Glutamatergic neuron (in vitro differentiated cells): ENCODE measurements at places on chromosomes 7 and 10. TPM values are rescaled to one million over a fixed set of nuclear protein-coding genes. Genes with fewer than 3 reads are reported as not detected.

SLC13A1 gene
- not detected for total RNA-seq

EPC1 gene
- 51.0 TPM for total RNA-seq

FAM24A gene
- not detected for total RNA-seq

FBH1 gene
- total RNA-seq, result 65.0 TPM

GDF2 gene
- total RNA-seq, result not detected

NEUROG3 gene
- not detected for total RNA-seq

SLC26A5 gene
- total RNA-seq, result not detected

SPACDR gene
- 1.7 TPM for total RNA-seq

ATP6V0E2 gene
- total RNA-seq, result 67.6 TPM

GRCh38 chr10:8962249-8962648 lies 907.8 kb downstream of the GATA3 start:
- no peak for DNase-seq

GRCh38 chr10:60978287-60979115 lies 34.5 kb upstream of the RHOBTB1 start:
- no peak for DNase-seq

DNA sequence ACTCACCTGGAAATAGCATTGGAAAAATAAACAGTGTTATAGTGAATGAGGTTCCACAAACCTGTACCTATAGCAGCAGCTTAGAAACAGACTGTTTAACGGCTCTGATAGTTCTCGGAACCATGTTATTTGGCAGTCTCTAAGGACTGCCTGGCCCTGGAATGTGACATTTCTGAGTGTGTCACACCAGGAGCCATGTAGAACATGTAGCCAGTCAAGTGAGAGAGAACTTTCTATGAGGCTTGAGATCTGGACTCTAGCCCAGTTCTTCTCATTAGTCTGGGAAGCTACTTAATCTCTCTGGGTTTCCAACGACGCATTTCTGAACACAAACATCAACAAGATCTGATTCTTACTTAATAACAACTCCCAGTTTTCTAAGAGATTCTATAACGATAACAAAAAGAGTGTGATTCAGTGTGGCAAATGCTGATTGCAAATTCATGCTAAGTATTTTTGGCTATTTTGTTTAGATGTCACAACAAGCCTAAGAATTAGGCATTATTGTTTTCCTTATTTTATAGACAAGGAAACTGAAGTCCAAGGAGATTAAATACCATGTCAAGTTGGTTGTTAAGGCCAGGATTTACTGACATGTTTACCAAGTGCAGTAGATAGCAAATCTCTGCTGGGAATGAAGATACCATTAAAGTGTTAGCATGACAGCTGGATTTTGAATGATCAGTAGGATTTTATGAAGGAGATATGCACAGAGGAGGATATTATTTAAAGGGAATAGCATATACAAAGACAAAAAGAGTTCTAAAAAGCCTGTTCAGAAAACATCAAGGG lies 47.2 kb downstream of the APBB1IP start:
- DNase-seq, result no peak

DNA sequence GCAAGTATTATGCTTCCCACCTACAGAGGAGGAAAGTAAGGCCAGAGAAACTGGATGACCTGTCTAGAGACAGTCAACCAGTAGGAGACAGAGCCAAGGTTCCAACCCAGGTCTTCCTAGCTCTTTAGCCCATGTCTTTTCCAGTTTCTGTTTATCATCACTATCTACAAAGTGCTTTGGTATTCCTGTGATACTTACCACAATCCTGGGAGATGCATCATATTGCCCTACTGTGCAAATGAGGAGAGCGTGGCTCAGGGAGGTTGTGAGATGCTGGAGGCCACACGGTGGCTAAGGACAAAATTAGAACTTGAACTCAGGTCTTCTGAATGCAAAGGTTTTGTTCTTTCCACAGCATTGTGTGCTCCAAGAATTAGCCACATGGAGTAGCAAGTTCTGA lies 11.2 kb upstream of the PLEKHA1 start:
- no peak for DNase-seq

DNA sequence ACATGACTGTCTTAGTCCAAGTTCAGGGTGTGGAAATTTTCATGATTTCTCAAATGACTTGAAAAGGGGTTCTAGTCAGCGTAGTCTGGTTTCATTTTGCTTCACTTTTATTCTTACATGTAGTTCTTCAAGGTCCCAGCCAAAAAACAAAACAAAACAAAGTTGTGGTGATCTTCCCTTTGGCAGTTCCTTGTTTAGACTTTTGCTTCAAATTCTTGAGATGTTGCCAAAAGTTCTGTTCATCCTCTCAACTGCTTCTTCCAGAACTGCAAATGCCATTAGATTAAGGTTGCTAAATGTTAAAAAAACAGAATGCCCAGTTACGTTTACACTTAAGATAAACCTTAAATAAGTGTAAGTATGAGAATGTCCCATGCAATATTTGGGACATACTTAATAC lies 370.8 kb upstream of the LRRTM3 start:
- DNase-seq, result no peak

DNA sequence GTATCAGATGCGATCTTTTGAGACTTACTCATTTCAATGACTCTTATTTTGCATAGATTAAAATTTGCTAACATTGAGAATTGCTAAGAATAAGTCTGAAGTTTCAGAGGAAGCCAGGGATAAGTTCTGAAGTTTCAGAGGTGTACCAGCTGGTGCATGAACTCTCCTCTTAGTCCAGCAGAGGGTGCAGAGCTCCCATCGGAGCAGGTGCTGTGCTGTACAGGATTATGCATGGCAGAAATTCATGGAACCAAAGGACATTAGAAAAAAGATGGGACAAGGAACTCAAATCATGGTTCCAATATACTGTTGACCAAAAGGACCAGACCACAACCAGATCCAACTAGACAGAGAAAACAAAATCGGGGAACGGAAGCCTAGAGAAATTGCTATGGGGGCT lies 41.9 kb downstream of the MGAM2 start:
- DNase-seq, result peak; percentile 21

DNA sequence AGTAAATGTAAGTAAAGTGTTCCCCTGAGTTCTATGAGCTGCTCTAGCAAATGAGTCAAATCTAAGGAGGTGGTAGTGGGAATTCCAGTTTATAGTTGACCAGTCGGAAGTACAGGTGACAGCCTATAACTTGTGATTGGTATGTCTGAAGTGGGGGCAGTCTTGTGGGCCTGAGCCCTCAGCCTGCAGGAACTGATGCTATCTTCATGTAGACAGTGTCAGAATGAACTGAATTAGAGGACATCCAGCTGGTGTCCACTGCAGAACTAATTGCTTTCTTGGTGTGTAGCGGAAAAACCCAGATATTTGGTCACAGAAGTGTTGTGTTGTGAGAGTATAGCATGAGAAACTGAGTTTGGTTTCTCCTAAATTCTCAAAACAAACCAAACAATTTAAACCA lies 127.9 kb upstream of the AMPH start:
- no peak for DNase-seq

DNA sequence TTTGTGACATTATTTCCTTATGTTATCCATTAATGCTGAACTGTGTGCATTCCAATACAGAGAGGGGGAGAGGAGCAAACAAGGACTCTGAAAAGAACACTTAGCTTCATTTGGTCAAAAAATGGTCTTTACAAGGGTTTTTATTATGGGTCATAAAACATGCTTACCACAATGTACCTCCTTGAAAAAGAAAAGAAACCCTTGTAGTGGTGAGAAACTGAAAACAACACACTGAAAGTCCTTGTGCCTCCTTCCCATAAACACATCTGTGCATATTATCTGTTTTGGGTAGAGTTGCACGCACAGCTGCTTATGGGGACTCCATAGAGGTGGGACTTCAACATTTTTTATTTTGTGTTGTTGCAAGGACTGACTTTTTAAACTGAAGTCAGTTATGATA lies 98.7 kb downstream of the CDK6 start:
- DNase-seq, result no peak

- no peak for DNase-seq
Measured at GRCh38 chr7:17015598-17016031, 133.8 kb upstream of the AGR3 start.

- no peak for DNase-seq
Measured at GRCh38 chr10:31776159-31776558, 152.5 kb downstream of the ARHGAP12 start.

- DNase-seq, result no peak
Measured at GRCh38 chr7:80247144-80247543, 112.5 kb downstream of the GNAI1 start.

DNA sequence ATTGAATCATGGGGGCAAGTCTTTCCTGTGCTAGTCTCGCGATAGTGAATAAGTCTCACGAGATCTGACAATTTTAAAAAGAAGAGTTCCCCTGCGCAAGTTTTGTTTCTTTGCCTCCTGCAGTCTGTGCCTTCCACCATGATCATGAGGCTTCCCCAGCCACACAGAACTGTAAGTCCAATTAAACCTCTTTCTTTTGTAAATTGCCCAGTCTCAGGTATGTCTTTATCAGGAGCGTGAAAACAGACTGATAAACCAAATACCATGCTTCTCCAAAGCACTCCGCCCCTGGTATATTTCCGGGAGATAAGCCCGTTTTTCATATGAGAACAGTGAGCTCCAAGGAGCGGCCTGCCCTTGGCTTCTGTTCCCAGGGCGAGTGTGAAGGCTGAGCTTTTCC lies 118.9 kb downstream of the EVX1 start:
- no peak for DNase-seq

DNA sequence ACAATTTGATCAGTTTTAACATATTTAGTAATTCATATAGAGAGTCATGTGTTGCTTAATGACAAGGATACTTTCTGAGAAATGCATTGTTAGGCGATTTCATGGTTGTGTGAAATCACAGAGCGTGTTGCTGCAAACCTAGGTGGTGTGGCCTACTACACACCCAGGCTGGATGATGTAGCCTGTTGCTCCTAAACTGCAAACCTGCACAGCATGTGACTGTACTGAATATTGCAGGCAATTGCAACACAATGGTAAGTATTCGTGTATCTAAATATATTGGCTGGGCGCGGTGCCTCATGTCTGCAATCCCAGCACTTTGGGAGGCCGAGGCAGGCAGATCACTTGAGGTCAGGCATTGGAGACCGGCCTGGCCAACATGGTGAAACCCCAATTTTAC lies 73.7 kb upstream of the BAIAP2L1 start:
- no peak for DNase-seq

DNA sequence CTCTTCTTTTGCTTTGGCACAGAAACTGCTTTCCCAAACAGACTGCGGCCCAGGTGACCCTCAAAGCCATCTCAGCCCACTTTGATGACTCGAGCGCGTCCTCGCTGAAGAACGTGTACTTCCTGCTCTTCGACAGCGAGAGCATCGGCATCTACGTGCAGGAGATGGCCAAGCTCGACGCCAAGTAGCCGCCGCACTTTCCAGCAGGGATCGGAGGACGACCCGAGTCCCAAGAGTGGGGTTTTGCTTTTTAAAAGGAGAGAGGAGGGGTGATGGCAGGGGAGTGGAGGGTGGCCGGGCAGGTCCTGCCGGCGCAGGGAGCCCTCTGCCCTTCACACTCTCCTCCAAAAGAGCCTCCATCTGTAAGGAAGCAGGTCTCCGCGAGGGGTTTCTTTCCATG lies 21.1 kb downstream of the AIFM2 start:
- no peak for DNase-seq

- DNase-seq, result no peak
Measured at GRCh38 chr10:48598936-48599829, 5.7 kb downstream of the ARHGAP22 start.

DNA sequence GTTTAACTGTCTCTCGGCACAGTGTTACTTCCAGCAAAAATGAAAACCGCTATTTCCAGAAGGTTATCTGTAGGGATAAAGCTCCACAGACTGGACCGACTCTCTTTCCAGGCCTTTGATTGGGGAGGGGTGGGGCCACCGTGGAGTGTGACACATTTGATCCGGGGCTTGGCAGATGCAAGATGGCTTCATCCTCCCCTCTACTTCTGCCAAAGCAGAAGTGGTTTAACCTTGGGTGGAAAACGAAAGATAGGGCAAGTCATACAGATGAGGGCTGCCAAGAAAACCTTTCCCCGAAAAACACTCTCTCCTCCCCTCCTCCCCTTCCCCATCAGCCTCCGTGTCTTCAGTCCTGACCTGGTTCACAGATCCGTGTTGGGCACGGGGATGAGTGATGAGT lies 139.7 kb upstream of the SH2B2 start:
- DNase-seq, result no peak

DNA sequence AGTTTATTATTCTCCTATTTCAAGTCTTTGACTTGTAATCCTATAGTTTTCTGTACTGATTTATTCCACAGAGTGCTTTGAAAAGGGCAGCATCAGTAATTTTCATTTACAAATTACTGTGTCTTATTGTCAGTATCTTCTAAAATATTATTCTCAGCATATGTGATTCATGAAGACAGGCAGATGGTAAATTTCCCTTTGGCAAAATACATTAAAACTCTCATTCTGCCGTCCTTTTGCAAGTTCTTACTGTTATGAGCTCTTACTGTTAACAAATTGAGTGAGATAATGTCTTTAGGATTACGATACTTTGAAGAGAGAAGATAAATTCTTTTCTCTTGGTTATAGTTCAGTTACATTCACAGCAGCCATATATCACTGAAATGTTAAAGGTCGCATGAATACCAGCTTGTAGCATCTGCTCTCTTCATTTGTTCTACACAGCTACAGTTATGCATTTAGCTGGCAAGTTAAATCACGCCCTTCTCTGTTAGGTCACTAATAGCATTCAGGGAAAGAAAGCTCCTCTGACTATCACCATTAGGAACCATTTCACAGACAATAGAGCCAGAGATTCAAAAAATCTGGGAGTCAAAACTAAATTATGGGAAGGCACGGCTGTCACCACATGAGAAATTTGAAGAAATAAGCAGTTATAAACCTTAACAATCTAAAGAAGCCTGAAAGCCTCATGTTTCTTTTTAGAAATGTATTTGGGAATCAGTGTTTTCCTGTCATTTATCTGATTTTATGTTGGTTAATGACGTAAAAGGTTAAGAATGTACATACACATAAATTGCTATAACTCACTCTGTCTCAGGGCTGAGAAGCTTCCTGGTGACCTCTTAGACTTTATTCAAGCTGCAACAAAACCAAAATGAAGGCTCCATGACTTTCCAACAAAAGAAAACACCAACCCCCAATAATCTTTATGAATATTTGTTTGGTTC lies 109.6 kb upstream of the SP4 start:
- no peak for DNase-seq

- no peak for DNase-seq
Measured at GRCh38 chr7:157951300-157952049, 614.7 kb downstream of the DNAJB6 start.

DNA sequence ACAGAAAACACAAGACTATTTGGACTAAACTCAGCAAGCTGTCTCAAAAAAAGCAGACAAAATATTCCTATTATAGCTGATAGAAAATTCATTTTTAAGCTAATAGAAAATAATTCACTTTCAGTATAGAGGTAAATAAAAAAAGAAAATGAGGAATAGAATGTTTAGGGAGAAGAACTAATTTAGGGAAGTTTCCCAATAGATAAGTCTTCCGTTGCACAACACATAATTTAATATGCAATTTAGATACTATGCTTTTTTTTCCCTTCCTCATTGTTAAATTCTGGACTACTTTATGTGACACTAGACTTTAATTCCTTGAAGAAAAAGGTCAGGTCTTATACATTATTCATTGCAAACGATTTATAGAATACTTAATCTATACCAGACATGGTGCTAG lies 10.3 kb downstream of the PNPLA8 start:
- DNase-seq, result no peak

GRCh38 chr10:77711683-77712049 lies 74.1 kb upstream of the KCNMA1 start:
- DNase-seq, result no peak

- no peak for DNase-seq
Measured at GRCh38 chr7:449324-450019, 70.2 kb downstream of the PDGFA start.

GRCh38 chr10:15585303-15585715 lies 134.4 kb downstream of the ITGA8 start:
- peak; percentile 82 for DNase-seq
